ENCODE measurements at places on chromosomes 1 and 21. TPM values are rescaled to one million over a fixed set of nuclear protein-coding genes. Genes with fewer than 3 reads are reported as not detected.

Gene CFHR5
- total RNA-seq = not detected

Gene SPATA45
- total RNA-seq = 0.75 TPM

Gene IL6R
- 6.6 TPM for total RNA-seq

Gene KLHL12
- total RNA-seq = 25.9 TPM

Gene DENND2C
- total RNA-seq = 0.39 TPM

Gene BROX
- 58.3 TPM for total RNA-seq

Gene HSD3B1
- not detected for total RNA-seq

Gene AIM2
- 39.5 TPM for total RNA-seq

Gene FASLG
- total RNA-seq = not detected

Gene RNF220
- total RNA-seq = 79.6 TPM

Gene ATP6V1G3
- not detected for total RNA-seq
